NCI-H1436 treated with DMSO at 0.1 percent for 48 hours (cell line): ENCODE measurements at places on chromosomes 1 and 21.

DNA sequence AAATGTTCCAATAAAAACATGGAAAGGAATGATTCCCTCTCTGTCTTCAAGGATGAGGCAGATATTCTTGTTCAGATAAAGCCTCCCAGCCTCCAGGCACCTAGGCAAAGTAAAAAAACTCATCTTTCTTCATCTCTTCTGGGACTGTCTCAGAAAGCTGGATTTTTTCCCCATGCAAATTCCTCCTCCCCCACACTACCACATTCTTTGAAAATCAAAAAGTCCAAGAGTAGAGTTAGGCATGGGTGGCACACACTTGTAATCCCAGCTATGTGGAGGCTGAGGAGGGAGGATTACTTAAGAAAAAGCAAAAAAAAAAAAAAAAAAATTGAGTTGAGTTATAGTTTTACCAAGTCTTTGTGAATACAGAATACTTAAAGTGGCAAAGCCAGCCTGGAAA lies 82.8 kb downstream of the GLUL start:
- no peak for DNase-seq

DNA sequence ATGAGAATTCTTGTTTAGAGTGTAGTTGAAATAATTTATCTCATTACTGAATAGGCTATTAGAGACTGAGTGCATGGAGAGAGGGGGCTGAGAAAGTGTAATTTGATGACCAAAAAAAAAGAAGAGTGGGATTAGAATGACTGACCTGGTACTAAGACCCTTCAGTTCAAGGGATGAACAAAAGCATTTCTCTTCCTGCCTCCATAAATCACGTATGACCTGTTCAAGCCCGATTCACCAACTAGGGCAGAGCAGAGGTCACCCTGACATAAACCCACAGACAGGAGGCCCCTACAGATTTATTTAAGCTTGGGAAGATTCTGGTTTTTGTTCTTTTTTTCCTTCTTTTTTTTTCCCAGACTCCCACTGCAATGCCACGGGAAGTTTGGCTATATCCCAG lies 123.7 kb upstream of the COP1 start:
- no peak for DNase-seq

- no peak for DNase-seq
These were observed 29.1 kb upstream of the ACTL8 start for GRCh38 chr1:17725811-17726582.

GRCh38 chr1:247337250-247337746 lies 5.6 kb upstream of the ZNF496 start:
- no peak for DNase-seq

GRCh38 chr1:230073371-230074035 lies 6.5 kb downstream of the GALNT2 start:
- no peak for DNase-seq

- no peak for DNase-seq
These were observed 2005.7 kb downstream of the NCAM2 start for GRCh38 chr21:23003951-23004350.

- DNase-seq = no peak
These were observed 4.8 kb downstream of the ABCB10 start for GRCh38 chr1:229553621-229554130.

DNA sequence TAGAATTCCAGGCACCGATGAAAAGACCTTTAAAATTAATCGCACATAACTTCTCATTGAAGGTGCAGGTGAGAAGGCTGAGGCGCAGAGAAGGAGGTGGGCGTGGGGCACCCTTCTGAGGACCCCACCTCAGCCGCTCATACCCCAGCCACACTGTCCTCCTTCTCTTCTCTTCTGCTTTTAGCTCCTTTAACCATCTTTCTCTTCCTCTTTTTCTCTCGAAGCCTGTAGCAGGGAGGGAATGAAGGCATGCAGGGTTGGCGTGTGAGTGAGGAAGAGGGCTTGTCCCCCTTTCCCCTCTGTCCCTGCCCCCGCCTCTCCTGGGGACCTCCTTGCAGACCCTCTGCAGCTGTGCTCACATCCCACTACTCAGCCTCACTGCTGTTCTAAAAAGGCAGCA lies 57.8 kb upstream of the CACNA1E start:
- DNase-seq = no peak

DNA sequence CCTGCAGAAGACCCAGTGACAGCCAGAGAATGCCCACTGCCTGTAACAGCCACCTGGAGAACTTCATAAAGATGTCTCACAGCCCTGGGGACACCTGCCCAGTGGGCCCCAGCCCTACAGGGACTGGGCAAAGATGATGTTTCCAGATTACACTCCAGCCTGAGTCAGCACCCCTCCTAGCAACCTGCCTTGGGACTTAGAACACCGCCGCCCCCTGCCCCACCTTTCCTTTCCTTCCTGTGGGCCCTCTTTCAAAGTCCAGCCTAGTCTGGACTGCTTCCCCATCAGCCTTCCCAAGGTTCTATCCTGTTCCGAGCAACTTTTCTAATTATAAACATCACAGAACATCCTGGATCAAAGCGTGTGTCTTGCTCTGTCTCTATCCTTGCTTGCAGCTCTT lies 14.7 kb upstream of the PINK1 start:
- no peak for DNase-seq

- no peak for DNase-seq
These were observed 6.1 kb downstream of the KIF26B start for GRCh38 chr1:245160741-245161400.

- no peak for DNase-seq
These were observed 7.5 kb upstream of the SPRR4 start for GRCh38 chr1:152962876-152963415.
